WTC11 (cell line): ENCODE measurements at places on chromosomes 1 and 21. TPM values are rescaled to one million over a fixed set of nuclear protein-coding genes. Genes with fewer than 3 reads are reported as not detected.

The CTH gene
- 20.8 to 27.8 TPM (median 23.9 TPM) in 3 replicates for total RNA-seq

The FCRL4 gene
- not detected in 3 replicates for total RNA-seq

The TEX38 gene
- total RNA-seq: 0.17 to 0.21 TPM (median 0.18 TPM) in 3 replicates

The MARK1 gene
- total RNA-seq: 13.9 to 18.6 TPM (median 14.6 TPM) in 3 replicates

The DRAXIN gene
- total RNA-seq: 12.0 to 13.4 TPM (median 13.3 TPM) in 3 replicates

The TNFRSF14 gene
- total RNA-seq: 0.73 to 1.1 TPM (median 0.87 TPM) in 3 replicates

The MEX3A gene
- total RNA-seq: 66.3 to 79.1 TPM (median 70.6 TPM) in 3 replicates

The OR10J1 gene
- not detected in 3 replicates for total RNA-seq

The TMEM39B gene
- total RNA-seq: 18.8 to 25.8 TPM (median 23.8 TPM) in 3 replicates

The LCE1D gene
- not detected in 3 replicates for total RNA-seq

The OR2M3 gene
- not detected in 3 replicates for total RNA-seq

The OLFML3 gene
- 65.8 to 91.1 TPM (median 90.4 TPM) in 3 replicates for total RNA-seq

The CBR3 gene
- total RNA-seq: 4.2 to 12.9 TPM (median 5.2 TPM) in 3 replicates
